Activated T-cell treated with anti-CD3 and anti-CD28 coated beads for 4 hours (primary cell): ENCODE measurements at places on chromosomes 5 and 9.

GRCh38 chr9:114829574-114830440 is 24.0 kb upstream of the TNFSF15 start:
- no peak for DNase-seq

- DNase-seq = no peak
Measured at GRCh38 chr5:181100121-181100875, 30.7 kb downstream of the OR2V1 start.

DNA sequence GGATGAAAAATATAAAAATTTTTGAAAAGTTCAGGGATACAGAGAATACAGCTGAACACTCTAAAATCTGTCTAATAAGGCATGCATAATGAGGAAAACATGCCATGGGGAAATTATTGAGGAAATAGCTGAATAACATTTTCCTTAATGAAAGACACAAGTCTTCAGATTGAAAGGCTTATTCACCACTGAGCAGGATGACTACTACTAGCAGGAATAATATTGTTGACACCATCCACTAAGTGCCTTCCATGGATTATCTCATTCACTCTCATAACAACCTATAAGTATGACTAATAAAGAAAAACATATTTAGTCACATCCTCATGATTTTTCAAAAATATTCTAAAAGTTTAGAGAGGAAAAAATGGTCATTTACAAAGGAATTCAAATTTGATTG is 96.7 kb upstream of the FER start:
- no peak for DNase-seq

DNA sequence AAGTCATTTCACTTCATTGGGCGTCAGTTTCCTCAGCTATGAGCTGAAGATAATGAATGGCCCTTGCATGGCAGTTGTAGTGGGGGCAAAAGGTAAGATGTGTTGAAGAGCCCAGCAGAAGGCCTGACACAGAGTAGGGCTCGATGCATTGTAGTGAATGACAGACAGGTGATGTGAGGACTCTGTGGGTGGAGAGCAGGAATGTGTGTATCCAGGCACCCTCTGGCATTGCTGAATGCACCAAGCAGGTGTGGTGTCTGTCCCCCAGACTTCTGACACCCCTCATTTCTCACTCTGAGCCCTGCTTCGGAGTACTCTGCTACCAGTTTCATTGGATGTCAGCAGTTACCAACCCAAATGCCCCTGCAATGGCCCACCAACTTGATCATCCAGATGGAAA is 22.4 kb downstream of the LHX2 start:
- DNase-seq = no peak

DNA sequence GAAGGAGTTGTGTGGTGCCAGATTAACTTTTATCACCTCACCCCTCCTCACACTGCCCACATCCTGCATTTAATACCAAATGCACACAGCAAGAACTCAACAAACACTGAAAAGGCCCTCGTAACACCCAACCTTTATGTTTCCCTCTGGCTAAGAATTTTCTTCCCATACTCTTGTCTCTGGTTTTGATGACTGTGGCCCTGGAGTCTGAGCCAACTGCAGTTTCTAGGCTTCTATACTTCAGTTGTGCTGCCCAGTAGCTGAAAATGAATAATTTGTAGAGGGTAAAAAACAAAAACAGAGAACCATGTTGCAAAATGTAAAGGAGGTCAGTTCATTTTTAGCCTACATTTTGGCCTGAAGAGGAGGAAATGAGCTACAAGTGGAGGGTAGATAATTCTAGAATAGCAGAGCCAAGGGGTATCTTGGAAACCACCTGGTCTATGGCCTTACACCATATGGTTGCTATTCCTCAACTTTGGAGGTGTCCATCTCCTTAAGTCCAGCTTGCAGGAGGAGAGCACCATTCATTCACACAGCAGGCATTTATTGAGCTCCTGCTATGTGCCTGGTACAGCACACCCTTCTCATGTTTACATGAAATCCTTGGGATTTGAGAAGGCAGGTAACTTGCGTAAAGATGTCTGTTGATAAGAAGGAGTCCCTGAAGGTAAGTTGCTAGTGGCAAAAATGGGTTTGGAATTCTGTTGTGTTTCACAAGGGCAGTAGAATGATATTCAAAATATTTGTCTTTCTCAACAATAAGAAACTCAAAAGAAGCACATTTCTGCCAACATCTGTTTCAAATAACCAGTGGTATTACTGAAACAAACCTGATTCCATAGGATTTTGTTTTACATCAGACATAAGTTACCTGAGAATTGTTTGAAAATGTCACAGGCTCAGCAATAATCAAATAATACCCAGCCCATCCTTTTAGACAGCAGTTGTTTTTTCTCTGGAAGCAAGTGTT is 83.8 kb upstream of the TNFAIP8 start:
- DNase-seq = no peak

DNA sequence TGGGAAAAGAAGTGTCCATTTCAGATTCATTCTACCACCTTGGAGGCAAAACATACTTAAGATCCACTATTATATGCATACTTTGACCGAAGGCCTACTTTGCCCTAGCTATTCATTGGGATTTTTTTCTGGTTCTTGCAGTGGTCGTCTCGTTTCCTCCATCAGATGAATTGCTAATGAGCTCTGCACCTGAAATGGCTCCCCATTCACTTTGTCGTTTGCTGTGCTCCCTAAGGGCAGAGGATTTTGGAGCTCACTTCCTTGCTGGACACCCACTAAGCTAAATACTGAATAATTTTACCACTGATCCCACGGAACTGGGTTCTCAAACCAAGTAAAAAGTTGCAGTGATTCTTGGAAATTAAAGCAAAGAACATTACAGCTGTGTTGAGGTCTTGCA is 1.9 kb downstream of the KDM3B start:
- no peak for DNase-seq

- no peak for DNase-seq
Measured at GRCh38 chr9:127122176-127123063, at the start of gene ANGPTL2. ANGPTL2 (minus strand) TSS chr9:127122635; CDS start chr9:127108731, 13,904 bp downstream.

DNA sequence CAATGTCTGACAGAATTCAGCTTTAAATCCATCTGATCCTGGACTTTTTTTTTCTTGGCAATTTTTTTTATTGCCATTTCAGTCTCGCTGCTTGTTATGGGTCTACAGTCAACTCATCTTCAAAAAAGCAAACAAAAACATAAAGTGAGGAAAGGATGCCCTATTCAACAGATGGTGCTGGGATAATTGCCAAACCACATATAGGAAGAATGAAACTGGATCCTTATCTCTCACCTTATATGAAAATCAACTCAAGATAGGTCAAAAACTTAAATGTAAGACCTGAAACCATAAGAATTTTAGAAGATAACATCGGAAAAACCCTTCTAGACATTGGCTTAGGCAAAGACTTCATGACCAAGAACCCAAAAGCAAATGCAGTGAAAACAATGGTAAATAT is 389.1 kb upstream of the ST8SIA4 start:
- no peak for DNase-seq

GRCh38 chr9:79610791-79611614 is 39.2 kb downstream of the TLE4 start:
- DNase-seq = no peak

DNA sequence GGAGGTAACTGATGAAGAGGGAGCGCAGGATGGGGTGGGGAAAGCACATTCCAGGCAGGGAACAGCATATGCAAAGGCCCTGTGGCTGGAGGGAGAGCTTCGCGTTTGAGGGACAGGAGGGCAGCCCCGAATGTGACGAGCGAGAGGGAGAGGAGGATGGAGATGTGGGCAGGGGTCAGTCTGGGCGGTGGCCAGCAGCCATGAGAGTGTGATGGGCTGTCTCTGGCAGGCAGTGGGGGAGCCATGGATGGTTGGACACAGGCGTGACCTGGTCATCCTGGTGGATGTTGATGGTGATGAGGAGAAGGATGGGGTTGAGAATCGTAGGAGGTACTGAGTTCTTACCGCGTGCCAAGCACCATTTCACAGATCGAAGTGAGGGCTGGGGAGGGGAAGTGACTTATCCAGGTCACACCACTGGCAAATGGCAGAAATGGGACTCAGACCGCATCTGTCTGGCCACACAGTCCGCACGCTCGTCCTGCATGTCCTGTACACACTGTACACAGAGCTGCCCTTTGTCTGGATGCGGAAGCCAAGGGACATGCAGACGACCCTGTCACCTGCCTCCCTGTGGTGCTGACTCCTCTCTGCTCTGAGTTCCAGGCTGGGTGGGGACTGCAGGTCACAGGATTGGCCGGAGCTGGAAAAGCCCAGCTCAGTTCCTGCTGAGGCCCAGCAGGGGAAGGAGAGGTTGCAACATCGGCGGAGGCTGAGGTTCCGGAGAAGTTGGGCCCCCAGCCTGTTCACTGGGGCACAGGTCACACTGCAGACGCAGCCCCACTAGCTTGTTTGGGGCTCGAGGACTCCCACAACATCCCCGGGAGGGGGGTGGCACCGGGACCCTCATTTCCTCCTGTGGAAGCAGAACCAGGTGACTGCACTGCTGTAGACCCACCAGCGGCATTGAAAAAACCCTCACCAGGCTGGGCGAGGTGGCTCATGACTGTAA is 165.6 kb upstream of the IER5L start:
- no peak for DNase-seq

- DNase-seq = no peak
Measured at GRCh38 chr9:133421615-133422542, at the start of gene ADAMTS13. ADAMTS13 (plus strand) TSS chr9:133422367; CDS start chr9:133422444, 77 bp downstream.

GRCh38 chr5:113578091-113578490 is 64.6 kb downstream of the YTHDC2 start:
- no peak for DNase-seq

- DNase-seq = no peak
Measured at GRCh38 chr9:68777070-68777763, 72.2 kb downstream of the PIP5K1B start.

DNA sequence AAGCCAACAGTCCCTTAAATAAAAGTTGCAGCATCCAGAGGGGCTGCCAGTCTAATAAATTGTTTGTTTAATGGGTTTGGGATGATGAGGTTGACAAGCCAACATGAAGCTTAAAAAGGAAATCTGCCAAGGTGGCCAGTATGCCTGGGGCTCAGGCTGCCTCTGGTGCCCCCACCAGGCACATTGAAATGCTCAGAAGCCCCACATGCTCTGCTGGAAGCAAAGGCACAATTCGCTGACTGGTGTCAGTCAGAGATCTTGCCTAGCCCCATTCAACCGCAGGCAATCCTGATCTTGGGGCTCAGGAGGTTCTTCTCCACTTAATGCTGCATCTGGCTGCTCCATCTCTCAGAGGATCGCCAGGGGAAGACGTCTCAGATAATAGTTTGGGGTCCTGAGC is 44.2 kb upstream of the TCERG1 start:
- no peak for DNase-seq

DNA sequence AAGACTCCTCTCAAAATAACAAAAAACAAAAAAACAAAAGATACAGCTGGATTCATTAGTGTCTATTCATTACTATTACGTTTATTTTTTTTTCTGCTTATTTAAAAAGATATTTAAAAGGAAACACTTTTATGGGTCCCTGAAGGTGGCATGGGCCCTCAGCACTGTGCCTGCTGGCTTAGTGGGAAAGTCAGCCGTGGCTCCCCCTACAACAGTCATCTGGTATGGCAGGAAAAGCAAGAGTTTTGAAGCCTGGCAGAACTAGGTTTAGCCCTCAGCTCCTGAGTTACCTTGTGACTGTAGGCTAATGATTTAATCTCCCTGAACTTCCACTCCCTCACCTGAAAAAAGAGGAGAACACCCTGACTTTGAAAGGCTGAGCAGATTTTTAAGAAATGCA is 135.6 kb downstream of the GOLPH3 start:
- DNase-seq = no peak

- DNase-seq = no peak
Measured at GRCh38 chr5:123671711-123672456, 159.9 kb downstream of the CSNK1G3 start.

- no peak for DNase-seq
Measured at GRCh38 chr5:55853041-55853670, 2.0 kb downstream of the IL31RA start.

GRCh38 chr5:146007989-146008388 is 71.6 kb downstream of the SH3RF2 start:
- DNase-seq = no peak

DNA sequence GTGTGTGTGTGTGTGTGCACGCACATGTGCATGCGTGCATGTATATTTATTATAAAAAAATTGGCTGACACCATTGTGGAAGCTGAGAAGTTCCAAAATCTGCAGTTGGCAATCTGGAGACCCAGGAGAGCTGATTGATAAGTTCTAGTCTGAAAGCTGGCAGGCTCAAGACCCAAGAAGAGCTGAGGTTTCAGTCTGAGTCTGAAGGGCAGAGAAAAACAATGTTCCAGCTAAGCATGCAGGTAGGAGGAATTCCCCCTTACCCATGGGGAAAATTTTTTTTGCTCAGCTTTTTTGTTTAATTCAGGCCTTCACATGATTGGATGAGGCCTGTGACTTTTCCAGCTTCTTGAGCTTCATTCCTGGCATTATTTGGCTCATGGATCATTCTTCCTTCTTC is 31.2 kb upstream of the ACTBL2 start:
- DNase-seq = no peak

- no peak for DNase-seq
Measured at GRCh38 chr9:98222885-98223691, 30.7 kb upstream of the CORO2A start.

DNA sequence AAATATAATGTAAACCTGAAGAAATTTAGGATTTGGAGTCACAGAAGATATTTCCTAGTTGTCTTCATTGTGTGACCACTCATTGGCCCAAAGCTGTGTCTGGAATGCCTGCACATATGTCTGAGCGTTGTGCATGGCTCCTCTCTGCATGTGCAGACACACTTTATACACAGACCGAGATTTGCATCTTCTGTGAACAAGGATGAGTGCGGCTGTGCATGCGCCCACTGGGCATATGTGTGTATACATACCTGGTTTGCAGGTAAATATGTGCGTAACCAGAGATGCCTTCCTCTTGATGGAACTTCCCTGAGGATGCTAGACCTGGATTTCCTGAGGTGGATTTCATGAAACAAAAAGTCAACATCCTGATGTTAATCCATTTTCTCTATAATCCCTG is 19.1 kb downstream of the PHF2 start:
- DNase-seq = no peak

GRCh38 chr9:9489183-9489582 is 1123.6 kb downstream of the PTPRD start:
- DNase-seq = no peak

GRCh38 chr5:71982717-71983395 is 124.4 kb upstream of the MAP1B start:
- no peak for DNase-seq

DNA sequence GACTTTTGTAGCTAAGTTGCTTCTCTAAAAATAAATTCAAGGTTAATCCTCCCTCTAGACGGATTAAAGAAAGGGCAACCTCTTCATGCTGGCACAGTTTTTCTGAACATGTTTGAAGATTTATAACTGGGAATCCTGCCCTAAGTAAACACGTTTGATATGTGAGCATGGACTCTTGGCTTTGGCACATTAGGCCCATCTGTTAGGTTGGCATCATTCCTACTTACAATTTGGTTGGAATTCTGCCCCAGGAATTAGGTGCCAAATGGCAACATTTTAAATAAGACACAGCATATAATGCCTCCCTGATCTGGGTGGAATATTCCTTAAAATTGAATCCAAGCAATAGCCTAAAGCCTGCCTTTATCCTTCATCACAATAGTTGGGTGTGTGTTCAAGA is 372.3 kb upstream of the CDH18 start:
- no peak for DNase-seq

GRCh38 chr9:7239708-7240107 is 481.9 kb downstream of the KDM4C start:
- no peak for DNase-seq

GRCh38 chr9:115495052-115495635 is 377.2 kb upstream of the TNC start:
- no peak for DNase-seq
